ENCODE measurements at places on chromosomes 3 and 15. TPM values are rescaled to one million over a fixed set of nuclear protein-coding genes. Genes with fewer than 3 reads are reported as not detected.

PLCH1 gene
- total RNA-seq: under 0.01 TPM

NAA80 gene
- total RNA-seq: 1.7 TPM

HHLA2 gene
- not detected for total RNA-seq

MINAR1 gene
- 0.57 TPM for total RNA-seq

GP5 gene
- total RNA-seq: 0.14 TPM

GOLGA6A gene
- total RNA-seq: not detected

C2CD4A gene
- total RNA-seq: not detected

EPHA3 gene
- 5.7 TPM for total RNA-seq

U2SURP gene
- 44.8 TPM for total RNA-seq

EPHB1 gene
- 0.28 TPM for total RNA-seq

CD80 gene
- total RNA-seq: not detected

ZNF770 gene
- total RNA-seq: 42.4 TPM

CYP19A1 gene
- 4.0 TPM for total RNA-seq

ACAN gene
- total RNA-seq: 0.28 TPM

GOLGA6L7 gene
- not detected for total RNA-seq

GOLGA8T gene
- 0.14 TPM for total RNA-seq

RPL29 gene
- 1,836 TPM for total RNA-seq

LRRK1 gene
- 12.9 TPM for total RNA-seq

DPH6 gene
- total RNA-seq: 8.7 TPM

CFAP91 gene
- total RNA-seq: 0.18 TPM

PPARG gene
- total RNA-seq: 16.2 TPM

ADGRG7 gene
- not detected for total RNA-seq

MINDY2 gene
- 15.3 TPM for total RNA-seq

All from smooth muscle cell of bladder (primary cell).